Glomerular endothelial cell (primary cell): ENCODE measurements at places on chromosomes 5 and 9.

GRCh38 chr5:122022966-122023365 is 55.1 kb downstream of the LOX start:
- DNase-seq, result no peak

GRCh38 chr9:95457769-95458168 is 59.0 kb downstream of the PTCH1 start:
- no peak for DNase-seq

- no peak for DNase-seq
Measured at GRCh38 chr5:157047898-157048297, 11.0 kb downstream of the HAVCR1 start.

DNA sequence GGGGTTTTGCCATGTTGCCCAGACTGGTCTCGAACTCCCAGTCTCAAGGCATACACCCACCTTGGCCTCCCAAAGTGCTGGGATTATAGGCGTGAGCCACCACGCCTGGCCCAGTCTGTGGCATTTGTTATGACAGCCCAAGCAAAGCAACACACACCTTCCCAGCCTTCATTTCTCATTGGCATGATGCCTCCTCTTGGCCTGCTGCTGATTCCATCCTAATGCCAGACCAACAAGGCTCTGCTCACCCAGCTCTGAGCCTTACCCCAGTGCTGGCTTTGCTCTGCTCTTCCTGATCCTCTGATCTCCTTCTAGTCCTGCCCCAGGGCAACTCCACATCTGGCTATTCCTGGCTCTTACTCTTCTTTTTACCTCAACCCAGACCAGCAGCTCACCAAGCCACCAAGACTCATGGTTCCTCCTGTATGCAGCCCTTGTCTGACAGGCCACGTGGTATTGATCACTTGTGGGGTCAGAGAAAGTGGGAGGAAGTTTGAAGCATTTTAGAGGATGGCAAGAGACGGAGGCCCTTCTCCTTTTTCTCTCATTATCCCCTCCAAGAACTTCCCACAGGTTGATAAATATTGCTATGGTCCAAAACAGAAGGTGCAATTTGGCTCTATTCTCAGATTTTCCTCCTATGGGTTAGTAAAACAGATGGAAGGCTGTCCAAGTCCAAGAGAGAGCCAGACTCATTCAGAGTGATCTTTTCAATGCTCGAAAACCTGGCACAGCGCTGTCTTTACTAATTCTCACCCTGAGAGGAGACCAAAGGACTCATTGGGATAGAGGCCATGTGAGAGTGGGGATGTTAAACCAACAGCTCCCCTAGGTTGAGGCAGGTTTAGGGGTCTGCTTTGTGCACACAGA is 958 bp downstream of the CD180 start:
- no peak for DNase-seq

GRCh38 chr5:93161661-93162654 is 419.1 kb downstream of the NR2F1-AS1 start:
- DNase-seq, result no peak

DNA sequence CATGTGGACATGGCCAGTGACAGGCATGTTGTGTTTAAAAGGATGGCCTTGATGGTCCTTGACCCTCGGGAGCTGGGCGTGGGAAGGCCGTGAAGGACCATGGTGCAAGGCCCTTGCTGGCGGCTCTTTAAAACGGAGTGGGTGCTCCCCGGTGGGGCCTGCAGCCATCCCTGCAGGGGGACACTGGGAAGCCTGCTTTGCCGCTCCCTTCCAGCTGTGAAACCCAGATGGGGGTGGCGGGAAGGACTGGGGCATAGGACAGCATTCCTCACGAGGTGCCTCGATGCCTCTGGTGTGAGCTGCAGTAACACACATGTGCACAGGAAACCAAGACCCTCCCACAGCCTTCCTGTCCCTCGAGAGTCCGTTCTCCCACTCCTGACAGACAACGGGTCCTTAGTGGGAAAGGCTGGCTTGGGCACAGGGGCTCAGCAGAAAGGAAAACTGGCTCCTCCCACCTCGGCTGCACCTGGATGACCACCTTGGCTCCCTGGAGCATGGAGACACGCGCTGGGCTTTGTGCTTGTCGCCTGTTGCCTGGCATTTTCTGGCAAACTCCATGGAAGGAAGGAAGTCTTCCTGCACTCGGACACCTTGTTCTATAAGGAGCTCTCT is 30.3 kb upstream of the IRX4 start:
- DNase-seq, result no peak

- no peak for DNase-seq
Measured at GRCh38 chr5:119016125-119016774, 27.9 kb upstream of the DTWD2 start.

- no peak for DNase-seq
Measured at GRCh38 chr9:86749894-86750255, 197.4 kb downstream of the GAS1 start.

DNA sequence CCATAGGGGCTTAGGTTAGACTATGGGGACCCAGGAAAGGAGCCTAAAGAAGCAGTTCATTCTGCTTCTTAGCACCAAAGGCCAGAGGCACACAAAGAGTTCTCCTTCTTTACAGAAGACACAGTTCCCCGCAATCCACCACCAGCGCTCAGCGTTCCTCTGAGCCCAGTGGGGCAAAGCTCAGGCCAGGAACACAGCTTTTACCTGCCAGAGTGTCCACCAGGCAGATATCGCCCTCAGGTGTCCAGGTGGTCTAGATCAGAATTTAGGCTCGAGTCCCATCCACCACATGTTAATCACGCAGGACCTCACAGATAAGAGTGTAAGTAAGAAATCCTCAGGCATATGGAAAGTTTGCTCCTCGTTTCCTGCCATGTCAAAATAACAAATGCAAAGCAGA is 53.0 kb downstream of the UBE2QL1 start:
- DNase-seq, result no peak

GRCh38 chr5:109713453-109713852 is 23.7 kb downstream of the MAN2A1 start:
- DNase-seq, result no peak

GRCh38 chr9:13878241-13878711 is 435.7 kb downstream of the NFIB start:
- DNase-seq, result no peak

GRCh38 chr9:125977223-125977622 is 230.1 kb downstream of the PBX3 start:
- DNase-seq, result no peak

DNA sequence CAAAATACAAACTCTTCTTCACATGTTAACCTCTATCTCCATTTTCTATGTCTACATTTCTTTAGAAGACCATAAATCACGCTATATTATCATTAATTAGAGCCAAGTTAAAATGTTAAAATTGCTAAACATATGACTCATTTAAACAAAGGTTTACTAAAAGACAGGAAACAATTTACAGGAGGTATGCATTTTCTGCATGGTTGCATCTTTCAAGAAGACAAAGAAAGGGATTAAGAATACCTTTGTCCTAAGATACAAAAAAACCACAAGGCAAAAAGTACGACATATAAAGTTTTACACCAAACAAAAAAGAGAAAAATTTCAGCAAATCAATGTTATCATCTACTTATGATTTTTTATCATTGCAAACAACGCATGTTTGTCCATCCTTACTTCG is 324.4 kb downstream of the PDE4D start:
- DNase-seq, result no peak

GRCh38 chr9:78563269-78563668 is 266.3 kb downstream of the PSAT1 start:
- DNase-seq, result no peak

DNA sequence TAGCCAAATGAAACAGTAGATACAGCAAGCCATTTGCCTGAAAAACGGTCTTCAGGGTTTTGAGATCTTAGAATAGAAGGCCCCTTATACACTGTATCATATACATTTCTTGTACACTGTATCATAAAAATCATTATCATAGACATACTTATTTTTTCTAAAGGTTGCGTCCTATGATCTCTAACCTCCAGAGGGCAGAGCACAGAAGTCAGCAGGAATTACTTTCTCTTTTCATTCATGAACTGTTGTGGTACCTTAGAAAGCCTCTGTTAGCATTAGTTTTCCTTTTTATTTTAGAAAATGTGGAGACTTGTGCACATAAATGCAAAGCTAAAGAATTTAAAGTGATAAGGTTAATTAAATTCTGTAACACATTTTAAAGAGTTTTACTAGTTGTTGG is 115.4 kb downstream of the OXCT1 start:
- no peak for DNase-seq

DNA sequence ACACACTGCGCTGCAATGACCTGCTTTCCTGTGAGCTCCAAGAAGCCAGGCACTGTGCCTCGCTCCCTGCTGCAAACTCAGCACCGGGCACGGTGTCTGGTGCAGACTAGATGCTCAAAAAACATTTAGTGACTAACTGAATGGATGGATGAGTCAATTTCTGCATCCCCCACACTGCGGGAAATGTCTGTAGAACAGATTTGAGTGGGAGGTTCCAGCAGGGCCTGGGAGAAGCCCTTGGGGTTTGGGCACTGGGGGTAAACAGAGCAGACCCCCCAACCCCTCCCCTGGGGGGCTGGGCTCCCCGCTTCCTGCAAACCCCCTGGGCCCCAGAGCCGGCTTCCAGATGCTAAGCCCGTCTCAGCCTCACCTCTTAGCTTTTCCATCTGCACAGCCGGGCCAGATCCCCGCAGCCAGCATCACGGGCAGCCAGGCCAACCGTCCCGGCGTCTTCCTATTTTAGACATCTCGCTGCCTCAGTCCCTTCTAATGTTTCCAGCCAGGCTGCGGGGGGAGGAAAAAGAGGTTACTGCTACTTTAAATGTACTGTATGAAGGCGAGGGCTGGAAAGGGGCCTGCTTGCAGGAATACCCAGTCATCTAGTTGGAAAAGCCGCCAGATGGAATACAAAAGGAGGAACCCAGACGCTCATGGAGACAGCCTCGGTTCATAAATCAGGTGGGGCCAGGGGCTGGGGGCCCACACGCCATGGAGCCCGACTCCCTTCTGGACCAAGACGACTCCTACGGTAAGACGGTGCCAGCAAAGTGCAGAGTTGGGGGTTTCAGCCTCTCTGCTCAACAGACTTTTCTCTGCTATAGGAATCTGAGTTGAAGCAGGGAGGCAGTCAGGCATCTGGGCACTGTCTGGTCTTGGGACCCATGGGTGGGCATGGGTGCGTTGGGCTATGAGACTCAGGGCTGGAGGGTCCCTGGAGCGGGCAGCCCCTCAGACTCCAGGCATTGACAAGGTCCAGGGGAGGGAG is 67.1 kb upstream of the GGTA1 start:
- DNase-seq, result no peak

DNA sequence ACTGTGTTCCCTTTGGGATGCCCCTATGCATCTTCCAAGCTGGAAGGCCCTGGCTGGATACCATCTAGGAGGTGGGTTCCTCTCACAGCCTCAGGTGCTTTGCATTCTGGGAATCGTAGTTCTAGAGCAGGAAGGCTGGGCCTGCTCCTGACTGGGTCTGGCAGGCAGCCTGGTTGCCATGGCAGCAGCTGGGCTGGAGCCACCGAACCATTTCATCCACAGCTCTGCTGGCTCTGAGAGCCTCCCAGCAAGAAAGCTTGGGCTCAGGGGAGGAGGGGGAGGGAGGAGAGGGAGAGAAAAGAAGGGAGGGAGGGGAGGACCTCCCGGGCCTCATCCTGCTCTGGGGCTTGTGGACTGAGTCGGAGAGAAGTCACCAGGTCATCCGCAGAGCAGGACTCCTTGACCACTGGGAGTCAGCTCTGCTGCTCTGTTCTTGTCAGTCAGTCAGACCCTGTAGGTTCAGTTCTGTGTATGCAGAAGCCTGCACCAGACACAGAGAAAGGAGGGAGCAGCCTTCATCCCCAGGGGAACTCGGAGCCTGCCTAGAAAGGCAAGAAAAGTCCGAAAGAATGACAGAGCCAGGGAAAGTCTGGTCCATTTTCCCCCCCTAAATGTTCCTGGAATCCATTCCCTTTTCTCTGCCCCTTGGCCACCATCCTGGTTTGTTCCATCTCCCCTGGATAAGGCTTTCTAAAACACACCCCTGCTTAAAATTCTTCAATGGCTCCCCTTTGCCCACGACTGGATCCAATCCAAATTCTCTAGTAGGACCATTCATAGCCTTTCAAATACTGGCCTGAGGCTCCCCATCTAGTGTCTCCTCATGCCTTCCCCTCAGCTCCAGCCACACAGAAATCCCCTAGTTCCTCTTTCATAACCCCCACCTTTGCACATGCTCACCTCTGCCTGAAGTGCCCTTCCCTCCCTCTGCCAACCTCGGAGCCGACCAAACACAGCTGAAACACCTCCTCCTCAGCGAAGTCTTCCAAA is 65.4 kb upstream of the ARAP3 start:
- no peak for DNase-seq

- DNase-seq, result peak; percentile 16
Measured at GRCh38 chr5:137442660-137443059, 56.5 kb downstream of the SPOCK1 start.

DNA sequence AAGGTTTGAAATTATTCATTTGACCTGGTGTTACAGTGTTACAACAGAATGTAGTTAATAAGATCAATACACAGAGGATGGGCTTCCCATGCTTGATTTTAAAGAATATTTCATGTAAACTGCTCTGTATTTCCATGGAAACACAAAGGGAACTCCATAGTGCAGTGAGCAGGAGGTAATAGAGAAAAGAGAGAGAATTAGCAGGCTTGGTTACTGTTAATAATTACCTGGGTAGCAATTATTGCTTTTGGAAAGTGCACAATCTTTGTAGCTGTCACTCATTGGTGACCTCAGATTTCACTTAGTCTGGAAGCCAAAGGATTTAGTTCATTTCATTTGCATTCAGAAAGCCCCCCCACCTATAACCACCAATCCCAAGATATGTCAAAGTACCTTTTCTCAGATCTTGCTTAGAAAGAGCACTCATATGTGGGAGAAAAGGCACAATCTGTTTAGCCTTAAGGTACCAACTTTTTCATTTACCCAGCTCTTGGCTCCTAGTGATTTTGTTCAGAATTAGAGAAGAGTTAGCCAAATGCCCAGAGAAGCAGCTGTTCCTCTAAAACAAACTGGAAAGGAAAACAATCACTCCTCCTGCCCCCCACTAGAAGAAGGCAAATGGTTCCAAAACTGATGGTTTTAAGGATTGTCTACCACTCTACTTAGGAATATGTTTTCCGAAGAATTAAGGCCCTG is 234.5 kb upstream of the SLC24A2 start:
- DNase-seq, result no peak

DNA sequence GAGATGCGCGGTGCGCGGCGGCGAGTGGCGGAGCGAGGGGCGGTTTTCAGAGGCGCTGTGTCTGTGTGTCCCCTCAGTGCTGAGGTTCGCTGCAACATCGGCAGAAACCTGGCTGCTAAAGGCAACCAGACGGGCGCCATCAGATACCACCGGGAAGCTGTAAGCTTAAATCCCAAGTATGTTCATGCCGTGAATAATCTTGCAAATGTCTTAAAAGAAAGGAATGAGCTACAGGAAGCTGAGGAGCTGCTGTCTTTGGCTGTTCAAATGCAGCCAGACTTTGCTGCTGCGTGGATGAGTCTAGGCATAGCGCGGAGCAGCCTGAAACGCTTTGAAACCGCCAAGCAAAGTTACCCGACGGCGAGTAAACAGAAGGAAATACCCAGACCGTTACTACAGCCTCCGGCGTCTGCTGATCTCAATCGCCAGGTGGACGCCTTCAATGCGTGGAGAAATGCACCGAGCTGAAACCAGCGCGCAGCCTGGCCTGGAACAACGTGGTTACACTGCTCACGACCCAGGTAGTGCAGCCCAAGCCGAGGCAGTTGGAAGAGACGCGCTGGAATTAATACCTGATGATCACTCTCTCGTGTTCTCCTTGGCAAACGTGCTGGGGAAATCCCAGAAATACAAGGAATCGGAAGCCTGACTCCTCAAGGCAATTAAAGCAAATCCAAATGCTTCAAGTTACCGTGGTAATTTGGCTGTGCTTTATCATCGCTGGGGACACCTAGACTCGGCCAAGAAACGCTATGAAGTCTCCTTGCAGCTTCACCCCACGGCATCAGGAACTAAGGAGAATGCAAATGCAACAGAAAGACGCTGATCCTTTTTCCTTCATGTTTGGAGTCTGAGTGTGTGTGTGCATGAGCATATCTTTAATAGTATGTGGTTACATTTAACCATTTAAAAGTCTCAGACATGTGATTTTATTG is 15.9 kb downstream of the OR2V1 start:
- DNase-seq, result no peak
